NCI-H146 (cell line): ENCODE measurements at places on chromosomes 5 and 9.

DNA sequence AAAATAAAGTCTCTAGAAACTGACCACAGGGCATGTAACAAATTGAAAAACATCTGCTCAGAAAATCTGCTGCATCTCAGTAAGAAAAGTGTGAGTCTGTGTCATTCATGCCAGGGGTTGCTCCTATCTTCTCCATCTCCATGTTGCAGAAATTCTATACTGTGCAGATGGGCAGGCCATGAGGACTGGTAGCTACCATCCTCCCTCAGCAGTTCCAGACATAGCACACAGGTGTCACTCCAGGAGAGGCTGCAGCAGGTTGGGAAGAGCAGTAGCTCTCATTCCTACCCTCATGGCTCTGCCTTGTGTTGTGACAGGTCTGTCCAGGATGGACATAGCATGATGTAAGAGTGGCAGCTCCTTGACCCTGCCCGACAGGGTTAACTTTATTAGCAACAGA lies 173.4 kb downstream of the NDUFS4 start:
- peak; percentile 46 for DNase-seq

DNA sequence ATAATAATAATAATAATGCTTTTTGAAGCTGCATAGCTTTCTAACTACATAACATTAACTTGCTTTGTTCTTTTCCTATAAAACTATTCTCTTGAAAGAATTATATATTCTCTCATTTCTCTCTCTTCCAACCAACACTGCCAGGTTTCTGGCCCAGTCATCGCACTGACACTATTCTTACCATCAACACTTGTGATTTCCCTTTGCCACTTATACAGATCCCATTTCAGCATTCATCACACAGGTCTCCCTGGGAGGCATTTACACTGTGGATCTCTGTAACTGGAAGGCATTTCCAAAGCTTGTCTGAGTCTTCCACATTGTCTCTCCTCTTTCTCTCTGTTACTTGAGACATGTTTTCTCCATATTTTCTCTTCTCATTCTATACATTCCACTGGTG lies 777.8 kb upstream of the ACO1 start:
- no peak for DNase-seq

GRCh38 chr9:116953271-116953670 lies 266.2 kb downstream of the TRIM32 start:
- DNase-seq: no peak

DNA sequence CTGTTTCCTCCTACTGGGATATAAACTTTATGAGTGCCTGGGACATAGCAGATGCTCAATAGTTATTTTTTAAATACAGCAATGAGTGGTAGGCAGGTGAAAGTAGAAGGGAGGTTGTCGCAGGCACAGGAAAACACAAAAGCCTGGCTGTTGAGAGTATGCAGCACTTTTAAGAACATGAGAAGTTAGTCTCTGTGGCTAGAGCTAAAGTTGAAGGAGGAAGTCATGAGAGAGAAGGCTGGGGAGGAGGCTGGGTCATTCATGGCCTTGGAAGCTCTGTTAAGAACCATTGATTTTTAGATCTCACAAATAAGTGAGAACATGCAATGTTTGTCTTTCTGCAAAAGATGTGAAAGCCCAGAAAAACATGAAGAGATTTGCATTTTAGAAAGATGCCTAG lies 126.7 kb downstream of the PRKACG start:
- DNase-seq: no peak

DNA sequence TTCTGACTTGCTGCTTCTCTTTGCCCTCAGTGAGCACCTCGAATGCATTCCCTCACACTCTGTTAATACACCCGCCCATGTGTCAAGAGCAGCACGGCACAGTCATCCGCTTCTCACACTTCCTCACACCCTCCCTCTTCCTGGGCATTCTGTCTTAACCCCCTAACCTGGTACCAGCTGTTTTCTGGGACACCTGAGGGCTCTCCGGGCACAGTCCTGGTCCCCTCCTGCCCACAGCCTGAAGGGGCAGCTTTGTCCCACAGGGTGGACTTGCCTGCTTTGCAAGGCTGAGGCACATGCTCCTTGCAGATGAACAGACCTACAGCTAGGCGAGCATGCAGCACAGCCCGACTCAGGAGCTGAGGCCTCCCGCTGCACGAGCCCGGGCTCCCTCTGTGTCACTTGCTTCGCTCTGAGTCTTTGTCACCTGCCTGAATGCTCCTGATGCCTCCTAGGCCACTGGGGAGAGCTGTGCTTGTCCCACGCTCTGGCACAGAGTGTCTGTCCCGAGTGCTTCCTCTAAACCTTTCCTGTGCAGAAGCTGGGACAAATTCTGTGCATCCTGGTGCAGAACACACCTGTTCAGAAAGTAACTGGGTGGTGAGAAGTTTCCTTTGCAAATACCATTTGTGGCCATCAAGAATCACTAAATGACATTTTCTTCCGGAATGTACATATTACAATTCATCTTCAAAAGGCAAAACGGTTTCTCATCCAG lies 47.8 kb downstream of the AHRR start:
- no peak for DNase-seq

- no peak for DNase-seq
Measured at GRCh38 chr5:35788724-35789123, 68.0 kb upstream of the IL7R start.

GRCh38 chr5:16981700-16982099 lies 45.6 kb upstream of the MYO10 start:
- no peak for DNase-seq

GRCh38 chr5:106451998-106452397 lies 1218.7 kb downstream of the EFNA5 start:
- DNase-seq: peak; percentile 19

DNA sequence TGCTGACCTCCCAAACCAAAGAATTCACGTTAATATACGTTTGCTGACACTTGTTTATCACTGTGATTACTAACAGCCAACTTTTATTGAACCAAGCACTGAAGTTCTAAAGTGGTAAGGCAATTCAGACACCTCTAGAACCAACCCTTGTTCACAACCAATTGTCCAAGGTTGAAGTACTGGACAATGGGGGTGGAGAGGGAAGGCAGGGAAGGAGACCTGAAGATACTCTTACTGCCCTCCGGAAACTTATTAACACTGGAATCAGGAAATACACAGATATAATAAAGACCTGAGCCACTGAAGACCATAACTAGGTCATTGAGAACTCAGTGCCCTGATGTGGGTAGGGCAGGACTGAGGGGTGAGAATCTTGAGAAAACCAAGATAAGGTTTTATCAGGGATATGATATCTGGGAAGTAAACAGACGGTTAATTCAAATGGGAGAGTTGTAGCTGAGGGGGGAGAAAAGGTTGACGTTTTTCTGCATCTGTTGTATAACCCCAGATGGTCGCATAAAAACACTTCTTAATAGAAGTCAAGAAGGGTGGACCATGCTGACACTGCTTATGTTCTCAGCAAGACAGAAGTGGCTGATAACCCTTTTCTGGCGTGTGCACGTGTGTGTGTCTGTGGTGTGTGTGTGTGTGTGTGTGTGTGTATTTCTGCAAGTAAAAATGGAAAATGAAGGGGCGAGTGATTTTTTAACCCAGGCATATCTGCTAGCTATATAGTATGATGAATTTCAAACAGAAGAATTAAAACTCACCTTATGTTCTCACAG lies 125.9 kb downstream of the LHFPL2 start:
- DNase-seq: no peak

DNA sequence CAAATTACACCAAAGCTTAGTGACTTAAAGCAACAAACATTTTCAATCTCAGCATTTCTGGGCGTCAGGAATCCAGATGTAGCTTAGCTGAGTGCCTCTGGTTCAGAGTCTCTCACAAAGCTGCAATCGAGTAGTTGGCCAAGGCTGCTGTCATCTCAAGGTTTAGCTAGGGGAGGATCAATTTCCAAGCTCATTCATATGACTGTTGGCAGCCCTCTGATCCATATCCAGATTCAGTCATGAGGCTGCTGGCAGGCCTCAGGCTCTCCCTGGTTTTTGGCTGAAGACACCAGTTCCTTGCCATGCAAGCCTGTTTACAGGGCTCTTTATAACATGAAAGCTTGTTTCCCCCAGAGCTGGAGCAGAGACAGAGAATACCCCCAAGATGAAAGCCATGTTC lies 419.5 kb upstream of the TLE4 start:
- DNase-seq: no peak

DNA sequence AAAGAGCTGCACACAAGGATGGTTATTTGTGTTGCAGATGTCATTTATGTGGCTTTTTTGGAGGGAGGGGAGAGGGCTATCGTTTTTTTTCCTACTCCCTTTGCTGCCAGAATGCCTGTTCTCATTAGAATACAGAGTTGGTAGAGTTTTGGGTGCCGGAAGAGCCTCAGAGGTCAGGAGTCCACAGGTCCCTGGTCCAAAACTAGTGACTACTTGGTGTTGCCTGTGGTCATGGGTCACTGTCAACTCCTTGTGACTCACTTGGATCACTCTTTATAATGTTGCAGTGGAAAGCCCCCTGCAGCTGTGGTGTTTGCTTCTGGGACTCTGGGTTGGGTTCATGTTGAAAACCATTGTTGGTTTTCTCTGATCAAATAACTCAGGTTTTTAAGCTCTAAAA lies 131.4 kb downstream of the MAST4 start:
- DNase-seq: no peak

GRCh38 chr9:98989036-98990000 lies 45.6 kb downstream of the COL15A1 start:
- DNase-seq: no peak

- DNase-seq: no peak
Measured at GRCh38 chr5:4939042-4939781, 200.9 kb upstream of the ADAMTS16 start.

- DNase-seq: no peak
Measured at GRCh38 chr9:115234094-115234493, 116.1 kb upstream of the TNC start.

DNA sequence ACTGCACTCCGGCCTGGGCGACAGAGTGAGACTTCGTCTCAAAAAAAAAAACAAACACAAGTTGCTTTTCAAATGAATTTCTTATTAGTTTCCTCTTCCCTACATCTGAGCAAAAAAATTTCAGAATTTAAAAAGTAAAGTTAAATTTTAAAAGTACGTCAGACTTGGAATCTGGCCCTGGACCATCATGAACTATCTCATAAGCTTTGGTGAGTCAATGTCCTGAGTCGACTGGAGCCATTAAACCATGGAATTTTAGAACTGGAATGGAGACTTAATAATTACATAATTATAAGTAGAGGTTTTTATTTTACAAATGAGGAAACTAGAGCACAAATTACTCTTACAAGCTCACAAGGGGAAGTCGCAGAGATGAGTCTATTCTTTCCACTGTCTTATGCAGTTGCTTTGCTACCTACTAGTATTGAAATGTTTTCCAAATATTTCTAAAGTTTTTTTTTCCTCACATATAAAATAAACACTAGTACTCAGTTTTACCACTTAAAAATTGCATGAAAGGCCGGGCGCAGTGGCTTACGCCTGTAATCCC lies 98.0 kb upstream of the ZNF608 start:
- DNase-seq: no peak

GRCh38 chr9:12846035-12846434 lies 71.2 kb downstream of the LURAP1L start:
- no peak for DNase-seq

GRCh38 chr5:139764886-139765408 lies 30.7 kb upstream of the PSD2 start:
- DNase-seq: no peak

DNA sequence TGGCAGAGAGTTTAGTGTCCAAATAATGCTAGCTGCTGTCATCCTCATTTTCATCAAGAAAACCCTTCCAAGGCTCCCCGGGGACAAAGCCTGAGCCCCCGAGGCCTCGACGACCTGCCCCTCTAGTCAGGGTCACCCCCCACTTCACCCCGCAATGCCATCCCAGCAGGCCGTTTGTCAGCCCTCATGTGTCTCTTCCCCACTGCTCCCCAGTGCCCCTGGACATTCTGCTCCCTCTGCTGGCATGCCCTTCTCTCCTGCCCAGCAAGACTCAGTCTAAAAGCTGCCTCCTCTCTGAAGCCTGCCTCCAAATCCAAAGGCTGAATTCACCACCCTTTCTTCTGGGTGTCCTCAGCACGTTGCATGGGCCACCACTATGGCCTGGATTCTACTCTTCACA lies 59.3 kb downstream of the PAX5 start:
- DNase-seq: no peak

- no peak for DNase-seq
Measured at GRCh38 chr9:29332789-29333188, 1759.5 kb upstream of the C9orf72 start.

DNA sequence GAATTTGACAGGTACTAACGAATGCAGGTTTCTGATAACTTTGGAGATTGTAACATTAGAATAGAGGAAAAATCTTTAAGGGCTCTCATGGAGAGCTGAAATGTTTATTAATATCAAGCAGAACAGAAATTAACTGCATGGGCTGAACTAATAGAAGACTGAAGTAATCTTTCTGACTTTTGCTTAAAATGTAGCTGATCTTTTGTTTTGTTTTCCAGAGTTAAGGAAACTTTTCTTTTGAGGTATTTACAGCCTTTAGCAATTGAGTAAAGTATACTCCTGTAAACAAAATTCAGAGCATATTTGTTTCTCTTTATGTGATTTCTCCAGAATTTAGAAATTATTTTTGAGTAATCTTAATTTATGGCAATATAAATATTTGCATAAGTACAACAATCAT lies 43.9 kb downstream of the SHC3 start:
- DNase-seq: no peak

DNA sequence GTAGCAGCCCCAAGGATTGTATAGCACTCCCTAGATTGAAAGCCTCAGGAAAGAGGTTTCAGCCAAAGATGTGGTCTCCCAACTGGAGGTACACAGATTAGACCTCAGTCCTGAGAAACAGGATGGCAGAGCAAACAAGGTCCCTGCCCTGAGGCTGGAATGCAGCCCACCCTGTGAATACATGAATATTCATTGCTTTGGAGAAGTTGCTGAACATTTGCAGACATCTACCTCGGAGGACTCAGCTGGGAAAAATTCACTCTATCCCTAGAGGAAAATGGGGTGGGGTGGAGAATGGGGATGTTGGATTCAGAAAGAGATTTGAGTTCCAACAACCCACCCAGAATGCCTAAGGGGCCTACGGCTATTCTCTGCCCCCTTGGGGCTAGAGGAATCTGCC lies 129.4 kb downstream of the SLIT3 start:
- no peak for DNase-seq

DNA sequence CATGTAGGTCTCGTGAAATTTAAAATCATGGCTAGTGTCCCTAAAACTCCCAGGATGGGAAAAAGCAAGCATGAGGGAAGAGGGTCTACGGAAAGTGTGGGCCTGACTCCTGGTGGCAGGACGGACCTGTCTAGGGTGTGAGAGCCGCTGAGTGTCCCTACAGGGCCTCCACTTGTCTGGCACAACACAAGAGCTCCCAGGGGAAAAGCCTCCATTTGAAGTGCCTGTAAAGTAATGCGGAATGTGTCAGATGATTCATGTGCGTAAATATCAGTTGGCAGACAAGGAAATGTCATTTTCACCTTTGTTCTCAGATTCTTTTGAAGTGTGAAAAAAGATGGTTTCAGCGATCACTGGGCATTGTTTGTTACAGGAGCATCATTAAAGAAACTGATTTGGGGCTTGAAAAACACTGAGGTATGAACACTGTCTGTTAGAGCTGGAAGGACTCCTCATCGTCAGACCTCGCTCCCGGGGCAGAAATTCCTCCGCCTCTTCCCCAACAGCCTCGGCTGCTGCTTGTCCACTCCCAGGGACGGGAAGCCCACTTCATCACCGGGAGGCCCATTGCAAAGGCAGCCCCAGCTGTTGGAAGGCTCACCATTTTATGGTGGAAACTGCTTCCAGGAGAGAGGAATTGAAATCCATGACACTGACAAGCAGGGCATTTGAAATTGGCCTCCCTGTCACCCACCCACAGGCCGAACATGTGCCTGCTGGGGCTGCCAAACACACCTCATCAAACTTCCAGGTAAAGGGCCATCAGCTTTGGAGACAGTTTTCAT lies 240.8 kb downstream of the FSTL4 start:
- DNase-seq: no peak

- DNase-seq: peak; percentile 65
Measured at GRCh38 chr9:13568841-13569601, 289.5 kb upstream of the MPDZ start.
